Ureter (tissue), 1 donor: ENCODE measurements at places on chromosomes 12 and 14. TPM values are rescaled to one million over a fixed set of nuclear protein-coding genes. Genes with fewer than 3 reads are reported as not detected.

DNA sequence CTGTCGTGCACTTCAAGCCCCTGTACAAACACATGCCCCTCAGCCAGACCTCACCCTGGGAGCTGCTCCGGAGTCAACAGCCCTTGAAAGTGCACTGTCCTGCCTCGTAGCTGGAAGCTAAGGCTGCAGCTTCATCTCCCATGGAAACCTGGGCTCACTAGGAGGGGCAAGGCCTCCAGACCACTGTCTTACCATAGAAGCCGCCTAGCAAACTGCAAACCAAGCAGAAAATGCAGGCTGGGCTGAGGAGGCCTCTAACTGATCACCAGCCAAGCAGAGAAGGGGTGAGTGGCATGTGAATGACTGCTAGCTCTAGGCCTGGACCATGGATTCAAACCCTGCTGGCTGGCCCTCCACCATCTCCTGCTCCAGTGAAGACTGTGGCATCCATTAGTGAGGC, 340.2 kb downstream of the CACNA1C start:
- DNase-seq: no peak

DNA sequence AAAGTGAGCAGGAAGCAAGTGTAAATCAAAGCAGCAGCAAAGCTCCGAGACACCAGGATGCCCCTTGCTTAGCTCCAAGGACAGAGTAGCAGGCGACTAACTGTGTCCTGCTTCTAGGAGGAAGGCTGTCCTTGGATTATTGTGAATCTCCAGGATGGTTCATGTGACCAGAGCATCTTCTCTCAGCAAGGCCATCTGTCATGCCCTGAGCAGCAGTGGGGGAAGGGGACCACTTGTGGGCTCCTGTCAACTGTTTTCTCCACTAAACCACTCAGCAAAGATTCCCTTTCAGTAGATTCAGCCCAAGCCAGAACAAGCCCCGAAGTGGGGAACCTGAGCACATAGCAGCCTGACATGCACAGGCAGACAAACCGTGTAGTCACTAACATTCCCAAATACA, 19.4 kb downstream of the MAP3K9 start:
- no peak for DNase-seq

GRCh38 chr14:28298156-28298555, 468.4 kb upstream of the FOXG1 start:
- DNase-seq: no peak

DEGS2 gene
- 59.9 TPM for total RNA-seq

GPRC5D gene
- 0.47 TPM for total RNA-seq
